ENCODE measurements at places on chromosomes 1 and 21. TPM values are rescaled to one million over a fixed set of nuclear protein-coding genes. Genes with fewer than 3 reads are reported as not detected.

The ENAH gene
- total RNA-seq: 285 TPM

The GJB5 gene
- 0.22 TPM for total RNA-seq

The GJA9 gene
- total RNA-seq: not detected

The SPRR1A gene
- total RNA-seq: not detected

The FCGR3A gene
- total RNA-seq: not detected

The ITLN2 gene
- total RNA-seq: 2.4 TPM

The LCE1F gene
- not detected for total RNA-seq

The HEATR1 gene
- total RNA-seq: 84.8 TPM

The TLCD4 gene
- 2.0 TPM for total RNA-seq

DNA sequence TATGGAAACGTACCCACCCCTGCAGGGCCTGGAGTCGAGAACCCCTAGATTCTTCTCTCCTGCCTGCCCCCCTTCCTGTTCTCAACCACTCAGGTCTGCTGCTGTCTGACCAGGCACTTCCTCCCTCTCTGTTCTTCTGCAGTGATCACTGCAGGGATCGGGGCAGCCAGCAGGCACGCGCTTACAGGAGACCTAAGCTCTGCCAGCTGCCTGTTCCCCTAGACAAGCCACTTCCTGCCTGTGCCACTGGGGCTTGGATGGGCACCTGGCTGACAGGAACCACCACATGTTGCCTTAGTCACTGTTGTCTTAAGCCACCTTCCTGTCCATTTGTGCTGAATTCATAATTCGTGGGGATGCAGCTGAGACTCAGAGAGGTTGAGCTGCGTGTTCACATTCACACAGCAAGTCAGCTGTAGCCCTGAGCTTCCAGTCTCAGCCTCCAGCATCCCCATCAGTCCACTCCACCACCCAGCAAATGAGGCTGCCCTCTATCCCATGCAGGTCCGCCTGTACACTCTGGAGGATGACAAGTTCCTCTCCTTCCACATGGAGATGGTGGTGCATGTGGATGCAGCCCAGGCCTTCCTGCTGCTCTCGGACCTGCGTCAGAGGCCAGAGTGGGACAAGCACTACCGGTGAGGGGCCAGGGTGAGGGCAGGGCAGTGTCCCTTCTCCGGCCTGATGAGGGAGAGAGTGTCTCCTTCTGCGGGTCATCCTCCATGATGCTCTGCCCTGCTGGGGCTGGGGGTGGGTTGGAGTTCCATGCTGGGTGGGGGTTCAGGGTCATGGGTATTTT lies 18.6 kb downstream of the FAM151A start:
- no peaks in the 10 kb centered on the region for H3K4me1 ChIP-seq
- DNase-seq: no peak
- H3K4me3 ChIP-seq: no peak overlapping the region
- no peaks in the 10 kb centered on the region for H3K27me3 ChIP-seq
- no peak overlapping the region for H3K27ac ChIP-seq
- H3K36me3 ChIP-seq: no peaks in the 10 kb centered on the region

- peak overlapping the region; percentile 7 for H3K27ac ChIP-seq
- no peak overlapping the region for H3K4me3 ChIP-seq
- DNase-seq: no peak
- no peaks in the 10 kb centered on the region for H3K27me3 ChIP-seq
- H3K36me3 ChIP-seq: peaks cover 82% of the 10 kb centered on the region
- peaks cover 10% of the 10 kb centered on the region for H3K4me1 ChIP-seq
These were observed 24.2 kb upstream of the PEX19 start for GRCh38 chr1:160309185-160309557.

GRCh38 chr1:235584973-235585372 lies 64.6 kb downstream of the GNG4 start:
- peaks cover 62% of the 10 kb centered on the region for H3K36me3 ChIP-seq
- no peaks in the 10 kb centered on the region for H3K4me1 ChIP-seq
- no peak overlapping the region for H3K27ac ChIP-seq
- H3K4me3 ChIP-seq: no peak overlapping the region

GRCh38 chr1:165481820-165482532 lies 37.0 kb upstream of the RXRG start:
- H3K27me3 ChIP-seq: no peaks in the 10 kb centered on the region
- DNase-seq: no peak
- no peak overlapping the region for H3K27ac ChIP-seq
- no peaks in the 10 kb centered on the region for H3K36me3 ChIP-seq

DNA sequence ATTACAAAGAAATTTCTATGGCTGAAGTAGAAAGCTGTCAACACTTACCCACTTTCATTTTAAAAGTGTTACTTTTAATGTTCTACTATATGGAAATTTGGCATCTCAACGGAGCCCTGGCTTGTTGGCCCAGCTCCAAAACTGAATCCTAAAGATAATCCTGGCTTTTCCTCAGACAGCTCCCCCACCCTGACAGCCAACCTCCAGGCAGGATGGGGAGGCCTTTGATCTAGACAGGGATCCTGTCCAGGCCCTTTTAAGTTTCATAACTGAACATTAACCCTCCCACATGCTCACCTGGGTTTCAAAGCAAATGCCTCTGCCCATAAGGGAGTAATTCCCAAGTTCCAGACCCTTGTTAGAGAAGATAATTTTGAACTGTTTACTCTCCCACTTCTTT lies 99.3 kb upstream of the RALGPS2 start:
- H3K27me3 ChIP-seq: no peaks in the 10 kb centered on the region
- no peaks in the 10 kb centered on the region for H3K36me3 ChIP-seq
- no peak overlapping the region for H3K27ac ChIP-seq
- H3K4me1 ChIP-seq: no peaks in the 10 kb centered on the region

GRCh38 chr1:8525558-8526275 lies 207.8 kb downstream of the SLC45A1 start:
- H3K4me1 ChIP-seq: peaks cover 6% of the 10 kb centered on the region
- no peak overlapping the region for H3K4me3 ChIP-seq
- H3K36me3 ChIP-seq: peaks cover 11% of the 10 kb centered on the region

GRCh38 chr1:36126005-36126716 lies 1.1 kb upstream of the COL8A2 start:
- no peak overlapping the region for H3K27ac ChIP-seq
- peak overlapping the region; percentile 52 for H3K4me3 ChIP-seq
- H3K4me1 ChIP-seq: peaks cover 2% of the 10 kb centered on the region
- H3K27me3 ChIP-seq: peaks cover 17% of the 10 kb centered on the region

DNA sequence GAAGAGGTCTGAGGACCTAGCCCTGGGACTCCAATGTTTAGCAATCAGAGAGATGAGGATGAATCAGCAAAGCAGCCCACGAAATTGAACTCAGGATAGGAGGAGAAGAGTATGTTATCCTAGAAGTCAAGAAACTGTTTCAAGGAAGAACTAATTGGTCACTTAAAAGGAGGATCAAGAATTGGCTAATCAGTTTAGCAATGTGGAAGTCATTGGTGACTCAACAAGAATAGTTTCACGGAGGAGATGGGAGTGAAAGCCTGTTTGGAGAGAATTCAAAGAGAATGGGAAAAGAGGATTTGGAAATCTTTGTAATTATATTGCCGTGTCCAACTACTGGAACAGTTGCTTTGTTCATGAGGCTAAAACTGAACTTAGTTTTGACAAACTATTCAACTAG lies 7.4 kb downstream of the HMCN1 start:
- H3K27me3 ChIP-seq: no peaks in the 10 kb centered on the region
- no peak for DNase-seq
- H3K4me3 ChIP-seq: no peak overlapping the region
- H3K4me1 ChIP-seq: no peaks in the 10 kb centered on the region
- H3K36me3 ChIP-seq: peaks cover 12% of the 10 kb centered on the region
- H3K27ac ChIP-seq: no peak overlapping the region

DNA sequence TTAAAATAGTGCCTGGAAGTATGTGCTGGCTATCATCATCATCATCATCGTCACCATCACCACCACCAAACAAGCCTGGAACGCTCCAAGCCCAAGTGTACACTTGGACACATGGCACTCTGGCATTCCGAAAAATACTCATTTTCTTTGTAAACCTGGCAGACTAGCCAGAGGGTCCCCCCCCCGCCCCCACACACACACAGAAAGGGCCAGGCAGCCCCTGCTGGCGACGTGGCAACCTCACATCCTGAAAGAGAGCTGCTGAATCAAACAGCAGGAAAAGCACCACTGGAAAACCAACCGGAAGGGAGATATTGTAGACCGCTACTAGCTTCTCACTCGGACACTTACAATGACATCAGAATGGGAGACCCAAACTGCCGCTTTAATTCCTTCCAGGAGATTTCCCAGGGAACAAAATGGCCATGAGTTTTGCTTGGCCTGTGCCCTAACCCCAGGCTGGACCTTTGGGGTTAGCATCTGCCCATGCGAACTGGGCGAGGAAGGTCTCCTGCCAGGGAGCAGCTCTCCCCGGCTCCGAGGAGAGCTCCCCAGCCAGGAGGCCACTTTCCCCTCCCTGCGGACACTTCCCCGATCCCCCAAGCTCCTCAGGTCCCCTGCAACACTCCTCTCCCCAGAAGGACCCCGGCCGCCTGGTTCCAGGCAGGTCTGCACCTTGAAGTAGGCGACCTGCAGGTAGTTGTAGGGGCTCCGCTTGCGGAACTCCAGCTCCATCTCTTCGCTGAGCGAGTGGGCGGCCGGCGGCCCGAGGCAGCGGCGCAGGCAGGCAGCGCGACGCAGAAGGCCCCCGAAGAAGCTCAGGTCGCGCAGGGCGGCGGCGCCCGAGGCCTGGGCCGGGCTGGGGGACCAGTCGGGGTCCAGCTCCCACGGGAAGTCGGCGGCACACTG lies 742 bp downstream of the P3H1 start:
- H3K27ac ChIP-seq: no peak overlapping the region
- H3K36me3 ChIP-seq: peaks cover 34% of the 10 kb centered on the region
- DNase-seq: peak; percentile 62
- no peaks in the 10 kb centered on the region for H3K4me1 ChIP-seq

GRCh38 chr1:184315254-184315653 lies 71.6 kb upstream of the C1orf21 start:
- H3K27ac ChIP-seq: no peak overlapping the region
- H3K36me3 ChIP-seq: no peaks in the 10 kb centered on the region
- no peak overlapping the region for H3K4me3 ChIP-seq
- H3K4me1 ChIP-seq: no peaks in the 10 kb centered on the region
- no peaks in the 10 kb centered on the region for H3K27me3 ChIP-seq
- no peak for DNase-seq

DNA sequence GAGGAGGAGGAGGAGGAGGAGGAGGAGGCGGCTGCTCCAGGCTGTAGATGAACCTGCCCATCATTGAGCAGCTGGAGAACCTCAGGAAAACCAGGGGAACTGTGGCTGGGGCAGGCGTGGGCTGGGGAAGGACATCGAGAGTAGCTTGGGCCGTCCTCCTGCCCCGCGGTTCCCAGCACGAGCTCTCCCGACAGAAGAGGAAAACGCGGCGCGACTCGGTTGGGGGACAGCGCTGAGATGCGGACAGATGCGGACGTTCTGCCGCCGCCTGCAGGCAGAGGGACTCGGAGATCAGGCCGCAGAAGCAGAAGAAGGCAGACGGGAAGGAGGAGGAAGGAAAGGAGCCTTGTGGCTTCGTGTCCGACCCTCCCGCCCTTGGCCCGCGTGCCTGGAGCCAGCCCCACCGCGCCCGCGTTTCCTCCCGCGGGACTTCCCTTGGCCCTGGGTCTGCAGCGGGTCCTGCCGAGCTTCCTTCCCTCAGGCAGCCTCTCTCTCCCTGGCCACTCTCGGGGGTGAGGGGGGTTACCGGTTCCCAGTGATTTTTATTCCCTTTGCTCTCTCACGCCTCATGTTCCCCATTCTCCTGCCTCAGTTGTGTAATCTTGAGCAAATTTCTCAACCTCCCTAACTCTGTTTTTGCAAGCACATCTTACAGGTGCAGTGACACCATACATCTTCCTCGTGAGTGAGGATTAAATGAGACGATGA lies 1.7 kb upstream of the TNFRSF9 start:
- H3K4me3 ChIP-seq: no peak overlapping the region
- H3K4me1 ChIP-seq: no peaks in the 10 kb centered on the region
- no peak overlapping the region for H3K27ac ChIP-seq

GRCh38 chr1:232487236-232487635 lies 142.7 kb downstream of the SIPA1L2 start:
- no peaks in the 10 kb centered on the region for H3K27me3 ChIP-seq
- no peaks in the 10 kb centered on the region for H3K4me1 ChIP-seq
- no peak overlapping the region for H3K4me3 ChIP-seq
- H3K27ac ChIP-seq: no peak overlapping the region
- H3K36me3 ChIP-seq: no peaks in the 10 kb centered on the region

GRCh38 chr1:232476538-232476950 lies 153.4 kb downstream of the SIPA1L2 start:
- no peaks in the 10 kb centered on the region for H3K27me3 ChIP-seq
- no peak overlapping the region for H3K27ac ChIP-seq
- H3K4me3 ChIP-seq: no peak overlapping the region
- DNase-seq: no peak
- H3K4me1 ChIP-seq: peaks cover 12% of the 10 kb centered on the region

DNA sequence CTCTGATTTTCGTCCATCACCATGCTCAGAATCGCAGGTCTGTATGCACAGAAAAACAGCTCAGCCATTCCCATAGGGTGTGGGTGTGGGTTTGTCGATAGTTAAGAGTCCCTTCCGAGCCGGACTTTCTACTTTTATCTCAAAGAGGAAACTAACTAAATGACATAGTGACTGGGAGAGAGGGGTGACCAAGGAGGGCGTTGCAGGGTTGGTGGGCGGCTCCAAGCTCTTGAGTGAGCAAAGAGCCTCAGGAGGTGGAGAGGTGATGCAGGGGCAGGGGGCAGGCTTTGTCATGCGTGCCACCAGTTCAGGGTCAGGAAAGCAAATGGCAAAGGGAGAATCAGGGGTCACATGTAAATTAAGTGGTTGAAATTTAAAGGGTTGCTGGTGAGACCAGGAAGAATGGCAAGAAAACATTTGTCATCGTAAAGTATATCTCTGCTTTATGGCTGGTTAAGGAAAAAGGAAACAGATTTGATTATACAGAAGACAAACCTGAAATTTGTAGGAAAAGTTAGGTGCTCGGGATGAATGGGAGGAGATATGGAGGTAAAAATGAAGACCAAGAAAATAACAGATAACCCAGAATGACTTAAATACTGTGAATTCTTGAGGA lies 249.0 kb downstream of the SETD4 start:
- H3K36me3 ChIP-seq: no peaks in the 10 kb centered on the region
- no peak overlapping the region for H3K27ac ChIP-seq
- H3K4me3 ChIP-seq: peak overlapping the region; percentile 15
- DNase-seq: peak; percentile 49
- no peaks in the 10 kb centered on the region for H3K4me1 ChIP-seq

DNA sequence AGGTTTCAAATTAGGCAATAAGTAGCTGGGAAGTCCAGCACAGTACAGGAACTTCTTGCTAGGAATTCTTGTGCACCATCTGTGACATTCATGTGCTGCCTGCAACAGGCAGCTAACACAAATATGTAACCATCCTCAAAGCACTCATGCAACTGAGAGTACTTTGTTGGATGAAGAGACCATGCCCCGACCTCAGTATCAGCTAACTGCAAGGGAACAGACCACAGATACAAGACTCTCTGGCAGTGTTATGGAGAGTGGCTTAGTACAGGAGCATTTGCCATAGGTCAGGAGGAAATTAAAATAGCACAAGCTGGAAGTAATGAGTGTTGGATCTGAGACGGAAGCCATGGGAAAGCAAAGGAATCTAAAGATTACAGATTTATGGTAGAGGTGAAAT lies 123.6 kb downstream of the LRRC53 start:
- no peaks in the 10 kb centered on the region for H3K36me3 ChIP-seq
- H3K27ac ChIP-seq: no peak overlapping the region

- no peaks in the 10 kb centered on the region for H3K27me3 ChIP-seq
- H3K4me3 ChIP-seq: no peak overlapping the region
- no peaks in the 10 kb centered on the region for H3K4me1 ChIP-seq
- peaks cover 4% of the 10 kb centered on the region for H3K36me3 ChIP-seq
- no peak for DNase-seq
These were observed 814.4 kb upstream of the RGS18 start for GRCh38 chr1:191343816-191344215.

GRCh38 chr1:67648582-67649326 lies 36.2 kb upstream of the GADD45A start:
- no peak overlapping the region for H3K27ac ChIP-seq
- no peaks in the 10 kb centered on the region for H3K27me3 ChIP-seq
- DNase-seq: peak; percentile 41
- H3K36me3 ChIP-seq: no peaks in the 10 kb centered on the region
